ENCODE measurements at places on chromosomes 1 and 21. TPM values are rescaled to one million over a fixed set of nuclear protein-coding genes. Genes with fewer than 3 reads are reported as not detected.
A peak's percentile ranks its signal among the peaks of the same experiment; 100 is the strongest.

Gene BOLA1
- polyA plus RNA-seq: 22.1 TPM

Gene KMO
- polyA plus RNA-seq: 17.5 TPM

Gene KCNK1
- 7.2 TPM for polyA plus RNA-seq

Gene SH3BGR
- 6.4 TPM for polyA plus RNA-seq

Gene TSPEAR
- polyA plus RNA-seq: 1.0 TPM

GRCh38 chr1:151835596-151835995 is 4.0 kb upstream of the RORC start:
- DNase-seq: no peak

DNA sequence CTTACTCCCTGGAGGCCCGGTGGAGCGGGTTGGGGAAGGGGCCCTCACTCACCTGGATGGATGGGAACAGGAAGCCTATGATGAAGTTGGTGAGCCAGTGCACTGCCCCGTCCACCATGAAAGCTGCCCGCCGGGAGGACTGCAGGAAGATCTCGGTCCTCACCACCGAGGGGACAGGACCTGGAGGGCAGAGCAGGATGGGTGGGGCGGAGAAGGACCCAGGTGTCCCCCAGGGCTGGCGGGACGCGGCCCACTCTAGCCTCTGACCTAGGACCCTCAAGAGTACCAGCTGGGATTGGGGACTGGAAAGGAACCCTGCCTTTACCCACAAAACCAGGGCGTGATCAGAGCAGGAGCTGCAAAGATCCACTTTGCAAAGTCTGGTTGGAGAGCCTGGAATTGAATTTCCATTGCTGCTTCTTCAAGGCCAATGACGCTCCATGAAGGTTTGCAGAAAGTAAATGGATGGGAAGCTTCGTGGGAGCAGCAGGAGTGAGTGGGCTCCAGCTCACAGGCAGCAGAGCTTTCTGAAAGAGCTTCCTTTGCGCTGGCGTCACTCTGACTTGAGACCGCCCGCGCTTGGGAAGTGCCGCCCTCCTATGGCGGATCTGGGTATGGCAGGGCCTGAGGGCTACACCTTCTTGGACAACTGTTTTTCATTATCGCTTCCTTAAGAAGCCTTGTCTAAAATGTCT is 21.4 kb downstream of the SLC2A7 start:
- DNase-seq: peak; percentile 52

- no peak for DNase-seq
Observed at GRCh38 chr21:38831526-38832467, 26.1 kb downstream of the ETS2 start.

- no peak for DNase-seq
Observed at GRCh38 chr1:85957760-85958159, 198.8 kb downstream of the COL24A1 start.

GRCh38 chr1:161096015-161096414 is 2.1 kb upstream of the KLHDC9 start:
- no peak for DNase-seq

Measured in left renal cortex interstitium (tissue), 4 donors.